ENCODE measurements at places on chromosomes 1 and 21.
A peak's percentile ranks its signal among the peaks of the same experiment; 100 is the strongest.

DNA sequence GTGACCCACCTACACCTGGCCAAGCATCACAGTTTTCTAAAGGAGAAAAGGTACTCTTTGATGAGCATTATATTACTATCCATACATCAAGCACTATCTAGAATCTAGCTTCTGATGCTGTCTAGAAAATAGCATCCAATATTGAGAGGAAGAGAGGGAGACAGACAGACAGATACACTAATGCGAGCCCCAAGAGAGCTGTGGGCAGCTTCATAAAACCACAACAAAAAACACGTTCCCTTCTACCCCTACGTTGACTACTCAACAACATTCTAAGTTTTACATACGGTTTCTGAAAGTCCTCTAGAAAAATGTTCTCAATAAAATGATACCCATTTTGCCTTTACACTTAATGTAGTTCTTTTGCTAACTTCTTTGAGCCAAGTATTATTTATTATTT is 221.8 kb downstream of the SLC45A1 start:
- DNase-seq, result no peak

GRCh38 chr1:160403244-160403643 is 2.9 kb downstream of the VANGL2 start:
- DNase-seq, result no peak

DNA sequence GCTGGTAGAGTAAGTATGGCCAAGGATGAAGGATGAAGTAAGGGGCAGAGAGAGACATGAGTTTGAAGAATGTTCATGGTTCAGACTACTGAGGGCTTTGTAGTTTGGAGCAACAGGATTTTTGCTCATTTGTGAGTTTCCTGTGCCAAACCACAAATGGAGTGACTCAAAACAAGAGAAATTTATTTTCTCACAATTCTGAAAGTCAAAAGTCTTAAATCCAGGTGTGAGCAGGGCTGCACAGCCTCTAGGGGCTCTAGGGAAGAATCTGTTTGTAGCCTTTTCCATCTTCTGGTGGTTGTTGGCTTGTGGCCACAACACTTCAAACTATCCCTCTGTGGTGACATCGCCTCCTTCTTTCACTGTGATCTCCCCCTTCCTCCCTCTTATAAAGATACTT is 58.9 kb downstream of the RHOU start:
- peak; percentile 45 for DNase-seq

DNA sequence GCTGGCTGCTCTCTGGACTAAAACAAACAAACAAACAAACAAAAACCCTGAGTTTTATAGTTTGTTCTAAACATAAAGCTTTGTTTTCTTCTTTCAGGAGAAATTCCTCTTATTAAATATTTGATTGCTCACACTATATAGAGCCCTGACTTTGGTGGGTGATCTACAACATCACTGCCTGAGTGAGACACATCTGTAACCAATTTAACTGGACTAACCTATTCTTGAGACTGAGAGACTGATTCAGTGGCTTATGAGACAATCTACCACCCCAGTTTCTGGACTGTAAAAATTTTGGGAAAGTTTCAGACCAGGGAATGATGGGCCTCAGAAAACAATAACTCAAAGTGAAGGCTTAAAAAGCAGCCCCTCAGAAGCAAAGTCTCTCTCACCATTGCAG is 537.0 kb downstream of the NEGR1 start:
- DNase-seq, result no peak

DNA sequence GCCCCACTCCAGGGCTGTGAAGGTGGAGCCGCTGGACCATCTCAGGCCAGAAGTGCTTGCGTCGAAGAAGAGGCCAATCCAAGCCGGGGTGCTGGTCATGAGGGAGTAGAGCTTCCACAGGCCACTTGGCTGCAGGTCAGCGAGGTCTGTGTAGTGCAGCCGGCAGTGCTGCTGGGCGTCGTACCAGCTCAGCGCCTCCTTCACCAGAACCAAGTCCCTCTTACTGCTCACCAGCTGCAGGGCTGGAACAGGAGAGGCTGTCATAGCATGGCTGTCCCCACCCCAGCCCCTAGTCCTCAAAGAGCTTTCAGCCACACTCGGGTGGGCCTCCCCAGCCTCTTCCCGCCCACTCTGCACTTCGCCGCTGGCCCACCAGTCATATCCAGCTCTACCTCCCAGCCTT is 2.2 kb downstream of the CLEC20A start:
- DNase-seq, result no peak

DNA sequence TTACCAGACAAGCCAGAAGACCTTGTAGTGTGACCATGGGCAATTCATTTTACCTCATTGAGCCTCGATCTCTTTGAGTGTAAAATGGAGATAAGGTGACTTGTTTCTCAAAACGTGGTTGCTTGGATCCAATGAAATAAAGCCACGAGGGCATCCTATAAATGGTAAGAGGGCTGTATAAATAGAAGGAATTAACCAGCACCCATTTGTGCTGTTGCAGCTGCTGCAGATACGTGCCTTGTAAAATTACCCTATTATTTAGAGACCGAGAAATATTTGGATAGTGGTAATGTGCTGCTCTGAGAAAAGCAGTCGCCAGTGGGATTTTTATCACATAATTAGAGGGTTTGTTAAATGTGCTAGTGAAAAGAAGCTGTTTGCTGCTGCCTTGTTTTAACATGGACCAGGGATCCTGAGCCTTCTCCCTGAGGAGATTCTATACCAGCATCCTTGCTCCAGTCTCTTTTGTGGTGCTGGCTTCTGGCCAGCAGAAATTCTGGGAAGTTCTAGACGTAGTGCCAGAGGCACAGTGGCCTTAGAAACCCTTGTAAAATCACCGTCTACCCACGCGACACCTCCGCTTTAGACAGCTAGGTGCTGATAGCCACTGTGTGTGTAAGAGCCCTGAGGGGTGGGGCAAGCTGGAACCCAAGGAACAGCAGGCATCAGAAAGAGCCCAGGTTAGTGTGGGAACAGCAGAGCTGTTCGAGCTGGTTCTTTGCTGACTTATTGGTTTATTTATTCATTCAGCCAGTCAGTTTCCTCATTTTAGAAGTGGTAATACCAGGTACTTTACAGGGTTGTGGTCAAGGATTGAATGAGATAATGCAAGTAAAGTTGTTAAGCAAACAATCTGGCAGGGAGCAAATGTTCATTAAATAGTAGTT is 137.5 kb downstream of the NOS1AP start:
- no peak for DNase-seq

GRCh38 chr1:230308039-230308438 is 118.1 kb downstream of the PGBD5 start:
- peak; percentile 81 for DNase-seq

DNA sequence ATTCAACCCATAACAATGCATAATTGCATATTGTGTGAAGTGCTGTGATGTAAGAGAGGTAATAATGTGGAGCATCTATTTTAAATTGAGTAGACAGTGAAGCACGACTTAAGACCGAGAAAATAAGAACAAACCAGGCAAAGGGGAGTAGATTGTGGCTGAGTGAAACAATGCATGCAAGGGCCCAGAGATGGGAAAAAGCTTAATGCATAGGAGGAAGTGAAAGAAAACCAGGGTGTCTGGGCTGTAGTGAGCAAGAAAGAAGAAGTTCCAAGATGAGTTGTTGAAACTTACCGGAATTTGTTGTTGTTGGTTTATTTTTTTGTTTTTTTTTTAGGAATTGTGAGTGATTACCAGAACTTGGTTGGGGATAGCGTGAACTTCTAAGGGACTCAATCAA is 104.7 kb downstream of the SNX7 start:
- DNase-seq, result no peak

DNA sequence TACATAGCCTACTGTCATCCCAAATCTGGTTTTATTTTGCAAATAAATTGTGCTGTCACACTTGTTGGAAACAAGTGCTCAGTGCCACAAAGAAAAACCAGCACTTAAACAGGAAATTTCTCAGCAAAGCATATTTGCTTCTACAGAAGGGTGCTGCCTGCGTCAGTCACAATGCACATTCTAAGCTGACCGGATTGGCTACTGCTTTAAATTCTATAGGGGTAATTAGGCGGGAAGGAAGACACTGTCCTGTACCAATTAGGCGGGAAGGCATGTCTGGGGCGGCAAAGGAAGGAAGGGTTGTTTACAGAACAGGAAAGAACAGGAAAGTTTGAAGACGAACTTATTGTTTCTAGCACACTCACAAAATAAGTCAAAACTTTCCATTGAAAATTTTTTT is 2.8 kb downstream of the IFI16 start:
- DNase-seq, result no peak

- DNase-seq, result no peak
Observed at GRCh38 chr1:168903237-168903830, 174.3 kb upstream of the DPT start.

Measured in urothelium cell line (cell line).